ENCODE measurements at places on chromosomes 7 and 10. TPM values are rescaled to one million over a fixed set of nuclear protein-coding genes. Genes with fewer than 3 reads are reported as not detected.

DNA sequence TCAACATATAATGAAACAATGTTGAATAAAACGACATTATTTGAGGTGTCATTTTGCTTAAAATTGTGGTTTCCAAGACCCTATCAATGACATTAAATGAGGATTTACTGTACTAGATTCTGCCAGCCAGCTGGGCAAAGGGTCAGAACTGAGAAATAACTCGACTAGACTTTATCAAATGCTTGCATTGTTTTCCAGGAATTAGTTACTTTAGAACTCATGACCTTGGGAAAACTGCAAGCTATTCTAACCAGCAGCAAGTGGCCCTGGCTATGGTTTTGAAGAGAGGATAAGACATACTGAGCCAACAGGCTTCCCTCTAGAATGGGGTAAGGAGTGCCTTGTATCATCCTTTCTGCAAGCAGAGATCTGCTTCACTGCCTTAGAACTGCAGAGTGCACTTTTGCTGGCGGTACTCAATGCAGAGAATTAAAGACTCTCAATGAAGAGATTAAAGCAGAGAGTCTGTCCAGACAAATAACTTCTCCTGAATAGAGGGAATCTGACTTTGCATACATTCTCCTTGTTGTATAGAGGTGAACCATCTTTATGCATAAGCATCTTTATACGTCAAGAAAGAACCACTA, 281.5 kb downstream of the ARL4A start:
- DNase-seq: no peak

The GNGT1 gene
- total RNA-seq: not detected

DNA sequence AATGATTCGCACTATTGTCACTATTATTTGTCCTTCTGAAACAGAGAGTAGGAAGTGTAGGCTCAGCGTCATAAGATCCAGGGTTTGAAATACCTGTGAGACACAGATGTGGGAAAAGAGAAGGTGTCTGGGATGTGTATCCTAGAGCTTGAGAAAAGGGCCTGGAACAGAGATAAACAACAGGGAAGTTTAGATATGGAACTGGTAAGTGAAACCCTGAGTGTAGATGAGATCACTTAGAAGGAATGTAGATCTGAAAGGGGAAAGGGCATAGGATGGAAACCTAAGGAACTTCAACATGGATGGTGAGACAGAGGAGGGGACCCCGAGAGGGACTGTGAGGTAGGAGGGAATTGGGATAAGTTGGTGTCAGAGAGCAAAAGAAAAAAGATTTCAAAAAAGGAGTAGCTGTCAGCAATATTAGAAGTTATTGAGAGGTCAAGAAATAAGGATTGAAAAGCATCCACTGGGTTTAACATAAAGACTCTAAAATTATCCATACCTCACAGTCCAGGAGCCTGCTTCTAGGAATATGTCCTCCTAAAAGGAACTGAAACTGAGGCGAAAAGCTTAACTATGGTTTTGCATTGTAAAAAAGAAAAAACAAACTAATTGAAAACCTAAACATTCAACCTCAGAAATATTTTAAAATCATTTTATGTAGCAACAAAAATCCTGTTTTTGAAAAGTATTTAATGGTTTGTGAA, 119.2 kb upstream of the NPVF start:
- DNase-seq: no peak

- no peak for DNase-seq
Measured at GRCh38 chr10:131961047-131961776, 20.5 kb downstream of the BNIP3 start.

GRCh38 chr7:157809154-157809862, 472.5 kb downstream of the DNAJB6 start:
- no peak for DNase-seq

Data from mesenteric fat pad (tissue), 1 donor.